ENCODE measurements at places on chromosomes 6 and 20.

DNA sequence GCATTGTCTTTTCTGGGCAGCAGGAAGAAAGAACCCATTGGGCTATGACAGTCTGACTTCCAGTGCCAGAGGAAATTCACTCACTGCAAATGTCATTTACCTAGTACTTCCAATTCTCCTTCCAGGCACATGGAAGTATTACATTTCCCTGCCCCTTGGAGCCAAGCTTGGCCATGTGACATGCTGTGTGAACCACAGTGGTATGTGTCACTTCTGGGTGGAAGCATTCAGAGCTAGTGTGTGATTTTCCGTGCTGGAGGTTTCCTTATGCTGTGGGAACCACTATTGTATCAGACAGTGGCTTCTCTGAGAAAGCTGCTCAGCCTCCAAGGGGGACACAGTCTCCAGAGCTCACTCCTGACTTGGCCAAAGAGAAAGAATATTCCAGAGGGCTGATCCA lies 387.6 kb downstream of the CDC5L start:
- DNase-seq = no peak

DNA sequence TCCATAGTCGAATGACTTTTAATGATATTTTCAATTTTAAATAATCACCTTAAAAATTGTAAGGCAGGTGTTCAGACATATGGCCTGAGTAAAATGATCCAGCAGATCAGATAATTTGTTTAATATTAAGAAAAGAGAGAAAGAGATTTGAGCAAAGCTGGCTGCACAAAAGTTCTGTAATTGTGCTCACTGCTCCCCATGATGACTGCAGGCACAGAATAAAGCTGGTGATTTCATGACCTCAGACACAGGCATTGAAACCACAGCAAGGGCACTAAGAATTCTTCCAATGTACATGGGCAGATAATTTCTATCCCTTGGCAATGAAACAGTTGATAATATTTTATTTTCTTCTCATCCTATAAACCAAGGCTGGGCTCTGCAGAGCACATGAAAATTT lies 553.1 kb downstream of the NKAIN2 start:
- no peak for DNase-seq

DNA sequence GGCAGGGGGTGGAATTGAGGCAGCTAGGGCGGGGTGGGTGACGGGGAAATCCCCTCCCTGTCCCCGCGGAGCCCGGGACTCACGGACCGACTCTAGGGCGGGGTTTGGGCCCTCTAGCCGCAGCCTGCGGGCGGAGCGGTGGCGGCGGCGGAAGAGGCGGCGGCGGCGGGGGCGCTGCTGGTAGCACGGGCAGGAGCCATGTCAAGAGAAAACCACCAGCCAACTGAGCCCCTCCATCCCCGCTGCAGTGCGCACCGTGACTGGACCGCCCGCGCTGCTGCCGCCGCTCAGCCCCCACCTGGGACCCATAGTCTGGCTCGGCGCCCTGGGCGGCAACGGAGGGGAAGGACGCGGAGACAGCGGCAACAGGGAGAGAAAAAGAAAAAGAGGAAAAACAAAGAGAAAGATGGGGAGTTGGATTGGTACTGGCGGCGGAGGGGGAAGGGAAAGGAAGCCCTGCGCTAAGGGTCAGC lies 1.2 kb upstream of the C6orf62 start:
- no peak for DNase-seq

GRCh38 chr6:7933794-7934193 lies 23.2 kb upstream of the TXNDC5 start:
- no peak for DNase-seq

- DNase-seq = no peak
Measured at GRCh38 chr6:95185874-95186273, 391.5 kb upstream of the MANEA start.

- no peak for DNase-seq
Measured at GRCh38 chr20:3239026-3239866, at the start of gene SLC4A11. Gene SLC4A11 (minus strand): TSS chr20:3239190. CDS start chr20:3239137, 53 bp downstream.

- no peak for DNase-seq
Measured at GRCh38 chr6:33433001-33433543, 13.2 kb downstream of the SYNGAP1 start.

DNA sequence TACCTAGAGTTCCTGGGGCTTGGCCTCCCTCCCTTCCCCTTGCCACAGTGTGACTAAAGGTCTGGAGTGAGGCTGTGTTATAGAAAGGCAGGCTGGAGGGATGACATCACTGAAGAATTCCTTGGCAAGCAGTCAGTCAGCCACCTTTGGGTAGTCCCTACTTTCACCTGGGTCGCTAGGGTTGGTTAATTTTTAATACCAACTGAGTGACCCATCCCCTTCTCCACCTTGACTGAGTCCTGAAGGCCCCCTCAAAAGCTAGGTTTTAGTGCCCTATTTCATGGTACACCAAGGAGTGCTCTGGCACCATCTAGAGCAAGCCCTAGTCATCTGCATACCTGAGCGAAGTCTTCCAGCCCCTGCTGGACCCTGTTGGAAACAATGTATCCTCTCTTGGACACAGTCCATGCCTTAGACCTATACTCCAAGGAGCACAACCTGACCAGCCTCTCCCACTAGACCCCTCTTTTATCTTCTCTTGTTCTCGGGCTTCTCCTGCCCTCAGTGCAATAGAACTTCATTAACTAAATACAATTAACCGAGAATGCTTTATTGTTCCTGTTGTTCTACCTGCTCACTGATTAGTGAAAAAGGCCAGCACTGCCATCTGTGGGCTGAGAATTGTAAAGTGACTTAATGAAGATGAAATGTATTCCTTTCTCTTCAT lies 44.6 kb downstream of the RIN2 start:
- no peak for DNase-seq

- DNase-seq = no peak
Measured at GRCh38 chr6:53273370-53273769, 75.4 kb downstream of the ELOVL5 start.

- DNase-seq = no peak
Measured at GRCh38 chr6:10425975-10426780, 11.3 kb upstream of the TFAP2A start.

DNA sequence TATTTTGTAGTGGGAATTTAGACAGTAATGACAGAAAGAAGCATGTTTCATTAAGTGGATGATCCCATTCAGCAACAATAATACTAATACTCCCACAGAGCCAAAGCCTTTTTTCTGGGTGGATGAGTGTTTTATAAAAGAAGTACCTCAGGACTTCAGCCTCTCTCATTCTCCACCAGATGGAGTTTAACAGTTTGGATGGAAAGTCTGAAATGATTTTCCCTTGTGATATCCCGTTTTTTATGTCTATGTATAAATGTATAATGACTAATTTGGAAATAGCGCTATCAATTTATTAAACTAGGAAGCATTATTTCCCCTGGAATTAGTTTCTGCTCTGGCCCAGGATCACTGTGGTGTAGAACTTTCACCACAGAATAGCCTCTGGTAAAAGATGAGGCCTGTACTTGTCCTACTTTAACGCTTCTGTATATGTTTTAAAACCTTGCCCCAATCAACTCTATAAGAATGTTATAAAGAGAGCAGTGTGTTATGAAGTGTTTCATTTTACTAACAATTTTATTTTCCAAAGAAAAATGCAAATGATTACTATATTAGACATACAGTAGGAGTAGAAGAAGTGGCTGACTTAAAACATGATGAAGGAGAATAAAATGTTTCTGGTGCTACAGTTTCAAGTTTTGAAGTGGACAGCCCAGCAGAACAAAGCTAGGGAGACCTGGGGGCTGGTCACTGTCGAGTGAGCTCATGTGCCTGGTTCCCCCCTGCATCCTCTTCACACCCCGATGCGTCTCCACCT lies 135.6 kb downstream of the HIVEP1 start:
- no peak for DNase-seq

GRCh38 chr6:153568628-153569027 lies 437.5 kb upstream of the RGS17 start:
- DNase-seq = no peak

DNA sequence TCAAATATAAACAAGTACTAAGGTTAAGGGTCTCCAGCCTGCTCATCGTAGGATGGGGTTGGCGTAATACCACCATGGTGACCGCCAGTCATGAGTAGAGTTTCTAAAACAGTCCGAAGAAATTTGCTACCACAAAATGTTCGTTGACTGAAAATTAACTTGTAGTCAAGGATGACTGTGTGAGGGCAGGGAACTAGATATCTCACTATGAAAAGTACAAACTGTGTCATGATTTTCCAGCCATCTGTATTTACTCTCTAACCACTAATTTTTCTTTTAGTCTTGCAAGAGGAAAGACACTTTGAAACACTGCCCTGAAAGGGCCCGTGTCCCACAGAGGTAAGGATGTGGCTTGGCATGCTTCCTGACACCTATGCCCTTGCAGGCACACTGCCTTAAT lies 99.7 kb downstream of the IRF4 start:
- DNase-seq = no peak

DNA sequence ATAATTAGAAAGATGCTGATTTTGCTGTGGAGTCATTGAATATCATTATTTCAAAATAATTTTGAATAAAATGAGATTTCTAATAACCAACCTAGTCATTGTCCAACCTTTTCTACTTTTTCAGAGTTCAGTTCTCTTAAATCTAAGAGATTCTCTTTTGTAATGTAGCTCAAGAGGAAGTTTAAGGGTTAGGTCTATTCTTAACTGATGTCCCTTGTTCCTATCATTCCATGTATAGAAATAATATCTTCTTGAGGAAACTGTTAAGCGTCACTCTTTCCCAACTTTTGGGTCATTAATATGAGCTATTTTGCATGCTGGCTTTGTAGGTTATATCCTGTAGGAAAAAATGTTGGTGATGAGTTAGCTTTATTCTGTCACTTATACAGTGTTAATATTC lies 27.0 kb downstream of the RNF144B start:
- DNase-seq = no peak

DNA sequence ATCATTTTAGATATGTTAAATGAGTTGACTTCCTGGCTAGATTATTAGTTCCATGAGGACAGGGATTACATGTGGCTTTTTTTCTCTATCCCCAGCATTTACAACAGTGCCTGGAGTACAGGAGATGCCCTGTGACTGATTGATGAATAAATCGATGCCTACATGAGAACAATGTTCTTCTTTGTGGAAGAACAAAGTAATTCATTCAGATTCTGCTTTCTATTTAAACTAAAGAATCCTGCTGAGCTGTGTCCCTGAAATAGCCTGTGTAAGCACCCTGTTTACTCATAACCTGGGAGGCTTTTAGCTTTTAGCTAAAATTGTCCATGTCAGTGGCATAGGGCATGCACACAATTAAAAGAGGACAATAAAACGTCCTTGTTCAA lies 125.1 kb upstream of the BTBD3 start:
- no peak for DNase-seq

GRCh38 chr20:38426006-38426897 lies 8.9 kb downstream of the SNHG17 start:
- DNase-seq = no peak

GRCh38 chr20:37436527-37437186 lies 84.4 kb upstream of the NNAT start:
- DNase-seq = no peak

- no peak for DNase-seq
Measured at GRCh38 chr6:158231551-158232315, 63.6 kb downstream of the GTF2H5 start.

- no peak for DNase-seq
Measured at GRCh38 chr6:122995921-122996793, at the start of gene CLVS2. Gene CLVS2 (plus strand): TSS chr6:122996235. CDS start chr6:122997778, 1,543 bp downstream.

DNA sequence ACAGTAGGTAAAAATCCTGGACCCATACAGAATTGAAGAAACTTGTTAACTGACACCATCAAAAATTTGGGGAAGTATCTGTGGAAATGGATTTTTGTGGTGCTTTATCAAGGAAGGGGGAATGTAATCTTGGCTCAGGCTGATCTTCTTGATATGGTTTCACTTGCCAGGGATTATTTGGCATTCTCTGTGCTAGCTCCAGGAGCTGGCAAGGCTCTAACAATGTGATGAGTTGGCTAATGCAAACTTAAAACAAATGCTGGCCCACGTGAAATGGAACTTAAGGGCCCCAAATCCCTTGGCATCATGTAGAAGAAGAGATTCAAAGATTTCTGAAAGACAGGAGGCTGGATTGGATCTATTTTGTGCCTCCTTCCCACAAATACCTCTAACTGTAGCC lies 13.1 kb downstream of the KCNS1 start:
- DNase-seq = no peak

DNA sequence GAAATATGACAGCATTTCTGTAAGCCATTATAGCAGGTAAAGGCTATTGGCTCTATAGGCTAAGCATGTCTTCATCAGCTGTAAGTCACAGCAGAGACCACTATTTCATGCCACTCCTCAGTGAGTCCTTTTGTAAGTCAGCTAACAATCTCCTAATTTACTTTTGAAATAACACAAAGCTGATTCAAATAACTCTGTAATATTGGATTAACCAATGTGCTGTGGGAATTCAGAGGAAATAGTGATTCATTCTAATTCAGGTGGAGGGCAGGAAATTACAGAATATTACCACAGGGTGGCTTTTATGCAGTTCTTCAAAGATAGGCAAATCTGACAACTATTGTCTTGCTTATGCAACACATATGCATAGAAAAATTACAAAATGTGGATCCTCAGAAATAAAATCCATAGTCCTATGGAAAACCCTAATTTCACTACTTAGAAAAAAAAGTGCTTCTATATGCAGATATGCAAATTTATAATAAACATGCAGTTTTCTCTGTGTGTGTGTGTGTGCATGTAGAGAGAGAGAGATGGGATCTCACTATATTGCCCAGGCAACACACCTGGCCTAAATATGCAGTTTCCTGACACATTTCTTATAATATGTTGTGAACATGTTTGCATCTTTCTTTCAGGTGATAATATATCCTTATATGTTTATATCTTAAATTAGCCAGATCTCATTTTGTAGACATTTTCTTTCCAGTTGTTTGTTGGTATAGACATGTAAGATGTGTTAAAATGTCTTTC lies 4.8 kb upstream of the SMIM28 start:
- no peak for DNase-seq

DNA sequence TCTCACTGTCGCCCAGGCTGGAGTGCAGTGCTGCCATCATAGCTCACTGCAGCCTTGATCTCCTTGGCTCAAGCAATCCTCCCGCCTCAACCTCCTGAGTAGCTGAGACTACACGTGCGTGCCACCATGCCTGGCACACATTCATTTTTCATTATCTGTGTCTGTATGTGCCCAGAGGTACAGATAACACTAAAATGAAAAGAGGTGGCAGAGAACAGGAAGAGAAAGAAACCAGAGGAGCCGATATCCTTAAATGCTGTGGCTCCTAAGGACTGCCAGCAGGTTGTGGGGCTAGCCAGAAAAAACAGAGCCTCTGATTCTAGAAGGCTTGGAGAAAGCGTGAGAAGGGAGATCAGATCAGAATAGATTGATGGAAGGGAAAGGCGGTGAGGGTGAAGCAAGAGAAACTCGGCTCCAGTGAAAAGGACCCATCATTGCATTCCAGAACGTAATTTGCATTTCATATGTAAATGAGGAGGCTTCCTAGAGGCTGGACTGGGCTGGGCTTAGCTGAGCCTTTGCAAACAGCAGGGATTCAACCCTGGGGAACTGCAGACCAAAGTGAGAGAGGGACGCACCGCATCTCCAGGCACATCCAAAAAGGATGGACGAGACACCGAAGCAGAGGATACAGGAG lies 64.2 kb downstream of the GCNT2 start:
- no peak for DNase-seq

GRCh38 chr6:155444120-155444917 lies 11.3 kb downstream of the NOX3 start:
- DNase-seq = no peak

GRCh38 chr6:3501826-3502500 lies 45.1 kb upstream of the SLC22A23 start:
- DNase-seq = no peak

- no peak for DNase-seq
Measured at GRCh38 chr6:42841844-42842584, 37.4 kb upstream of the RPL7L1 start.

GRCh38 chr6:8180327-8181159 lies 78.2 kb upstream of the EEF1E1 start:
- DNase-seq = no peak

- DNase-seq = peak; percentile 19
Measured at GRCh38 chr20:25273541-25274358, 25.9 kb downstream of the PYGB start.

Measured in omental fat pad (tissue), 4 donors.